ENCODE measurements at places on chromosomes 2 and 18. TPM values are rescaled to one million over a fixed set of nuclear protein-coding genes. Genes with fewer than 3 reads are reported as not detected.

The LOXHD1 gene
- total RNA-seq, result 0.24 TPM

- no peaks in the 10 kb centered on the region for H3K4me1 ChIP-seq
- H3K27ac ChIP-seq, result no peak overlapping the region
- DNase-seq, result peak; percentile 22
- no peaks in the 10 kb centered on the region for H3K36me3 ChIP-seq
- no peak overlapping the region for H3K4me3 ChIP-seq
Measured at GRCh38 chr18:12598181-12598930, 59.6 kb downstream of the SPIRE1 start.

DNA sequence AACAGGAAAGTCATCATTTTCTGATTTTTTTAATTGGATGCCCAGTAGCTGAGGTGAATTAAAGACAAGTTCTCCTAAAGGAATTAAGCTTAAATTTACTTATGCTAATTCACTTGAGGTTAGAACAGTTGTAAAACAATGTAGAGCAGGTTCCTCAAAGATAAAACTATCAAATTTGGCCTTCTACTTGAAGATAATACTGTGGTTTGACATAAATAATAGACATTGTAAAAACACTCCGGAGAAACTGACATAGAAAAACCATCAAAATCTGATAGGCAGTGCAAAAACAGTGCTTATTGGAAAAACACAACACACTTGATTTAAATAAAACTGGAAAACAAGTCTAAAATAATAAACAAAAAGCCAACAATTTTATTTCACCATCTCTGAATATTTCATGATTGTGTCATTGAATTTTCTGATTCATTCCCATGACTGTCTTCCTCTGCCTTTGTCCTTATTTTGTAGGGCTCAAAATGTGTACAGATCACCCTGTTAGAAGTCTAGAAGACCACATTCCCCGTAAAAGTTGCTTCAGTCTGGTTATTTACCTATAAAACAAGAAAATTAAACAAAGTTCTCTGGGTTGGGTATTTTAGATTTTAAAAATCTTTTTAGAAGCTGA, 28.3 kb upstream of the SLC40A1 start:
- no peak overlapping the region for H3K27ac ChIP-seq
- H3K4me3 ChIP-seq, result no peak overlapping the region
- no peak for DNase-seq
- H3K27me3 ChIP-seq, result no peaks in the 10 kb centered on the region
- no peaks in the 10 kb centered on the region for H3K36me3 ChIP-seq

DNA sequence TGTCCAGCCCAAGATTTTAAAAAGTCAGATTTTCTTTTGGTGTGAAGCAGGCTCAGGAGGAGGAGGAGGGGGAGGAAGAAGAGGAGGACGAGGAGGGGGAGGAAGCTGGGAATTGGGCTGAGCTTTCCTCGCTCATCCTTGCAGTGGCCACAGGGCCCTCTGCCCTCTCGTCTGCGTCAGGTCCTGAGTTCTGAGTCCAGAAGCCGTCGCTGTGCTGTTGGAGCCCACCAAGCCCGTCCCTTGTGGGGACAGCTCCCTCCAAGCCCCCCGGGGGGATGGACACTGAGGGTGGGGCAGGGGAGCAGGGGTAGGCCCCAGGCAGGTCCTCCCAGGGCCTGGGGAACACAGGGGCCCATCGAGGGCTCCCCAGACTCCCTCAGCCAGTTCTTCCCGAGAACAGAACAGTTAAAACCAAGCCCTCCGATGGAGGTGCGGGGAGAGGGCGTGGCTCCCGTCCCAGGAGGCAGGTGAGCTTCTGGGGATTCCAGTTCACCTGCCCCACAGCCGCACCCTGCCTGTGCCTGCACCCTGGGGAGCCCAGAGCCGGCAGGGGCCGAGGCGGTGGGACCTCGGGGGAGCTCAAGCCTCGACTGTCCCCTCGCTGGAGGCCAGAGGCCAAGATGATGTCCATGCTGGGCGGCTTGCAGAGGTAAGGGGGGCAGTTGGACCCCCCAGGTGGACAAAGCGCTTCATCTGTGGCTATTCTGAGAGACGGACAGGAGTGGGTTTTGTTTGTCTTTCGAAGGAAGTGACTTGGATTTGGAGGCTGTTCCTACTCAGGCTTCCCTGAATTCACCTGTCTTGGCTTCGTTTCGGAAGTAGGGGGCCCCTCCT, at the start of gene GAL3ST2:
Gene GAL3ST2 (plus strand): TSS at position 487 of the 834 bp plus-strand sequence. CDS start 134 bp downstream, at position 621.
- no peaks in the 10 kb centered on the region for H3K27me3 ChIP-seq
- no peak within 1 kb of the TSS for H3K27ac ChIP-seq
- DNase-seq, result no peak
